Stimulated activated CD8-positive, alpha-beta memory T cell treated with anti-CD3 and anti-CD28 coated beads, Interleukin-4, amount 100 ng/mL, for 48 hours (primary cell): ENCODE measurements at places on chromosomes 2 and 18.

DNA sequence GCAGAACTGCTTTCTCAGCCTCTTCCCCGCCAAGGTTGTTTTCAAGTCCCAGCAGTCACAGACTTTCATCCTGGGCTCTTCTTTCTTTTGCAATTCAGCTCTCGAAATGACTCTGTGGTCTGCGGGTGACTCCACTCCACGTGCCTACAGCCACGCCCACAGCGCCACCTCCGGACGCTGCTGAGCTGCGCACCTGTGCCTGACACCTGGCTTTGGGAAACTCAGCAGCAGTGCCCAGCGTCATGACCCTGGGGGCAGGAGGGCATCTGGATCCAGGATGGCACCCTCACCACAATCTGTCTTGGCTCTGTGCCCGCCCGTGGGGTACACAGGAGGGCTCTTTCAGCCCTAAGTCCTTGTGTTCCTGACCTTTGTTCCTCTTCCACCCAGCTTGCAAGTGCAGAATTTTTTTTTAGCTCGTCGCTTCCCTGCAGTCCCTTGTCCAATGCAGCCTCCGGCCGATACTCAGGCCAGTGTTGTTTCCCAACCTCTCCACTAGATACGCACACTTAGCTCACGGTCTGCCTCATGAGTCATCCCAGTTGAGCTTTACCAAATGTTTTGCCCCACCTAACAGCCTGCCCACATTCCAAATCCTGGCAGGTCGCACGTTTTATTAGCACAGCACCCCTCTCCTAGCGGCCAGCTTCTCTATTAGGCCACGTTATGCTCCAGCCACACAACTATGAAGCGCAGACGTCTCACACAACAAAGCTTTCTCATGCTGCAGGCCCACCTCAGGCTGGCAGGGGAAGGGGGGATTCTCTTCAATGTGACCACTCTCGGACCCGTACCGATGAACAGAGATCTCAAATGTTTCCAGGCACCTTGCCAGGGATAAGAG is 6.5 kb upstream of the CAPN10 start:
- peak; percentile 82 for DNase-seq

DNA sequence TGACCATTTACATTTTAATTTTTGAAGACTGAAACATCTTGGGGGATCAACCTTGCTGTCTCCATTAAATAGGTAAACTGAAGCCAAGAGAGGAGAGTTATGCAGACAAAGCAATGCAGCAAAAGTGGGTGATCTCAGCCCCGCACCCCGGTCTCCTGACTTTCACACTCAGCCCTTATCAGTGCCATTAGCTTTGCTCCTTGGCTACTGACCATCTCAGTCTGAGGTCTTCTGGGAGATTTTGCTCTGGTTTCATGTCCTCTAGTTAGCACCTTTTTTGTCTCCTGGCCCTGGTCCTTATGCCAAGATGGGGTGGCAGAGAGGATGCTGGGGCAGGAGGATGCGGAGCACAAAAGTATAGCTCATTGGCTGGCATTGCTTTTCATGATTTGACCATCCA is 61.4 kb downstream of the SETBP1 start:
- DNase-seq: no peak

GRCh38 chr2:229870903-229871656 is 50.7 kb downstream of the TRIP12 start:
- no peak for DNase-seq

DNA sequence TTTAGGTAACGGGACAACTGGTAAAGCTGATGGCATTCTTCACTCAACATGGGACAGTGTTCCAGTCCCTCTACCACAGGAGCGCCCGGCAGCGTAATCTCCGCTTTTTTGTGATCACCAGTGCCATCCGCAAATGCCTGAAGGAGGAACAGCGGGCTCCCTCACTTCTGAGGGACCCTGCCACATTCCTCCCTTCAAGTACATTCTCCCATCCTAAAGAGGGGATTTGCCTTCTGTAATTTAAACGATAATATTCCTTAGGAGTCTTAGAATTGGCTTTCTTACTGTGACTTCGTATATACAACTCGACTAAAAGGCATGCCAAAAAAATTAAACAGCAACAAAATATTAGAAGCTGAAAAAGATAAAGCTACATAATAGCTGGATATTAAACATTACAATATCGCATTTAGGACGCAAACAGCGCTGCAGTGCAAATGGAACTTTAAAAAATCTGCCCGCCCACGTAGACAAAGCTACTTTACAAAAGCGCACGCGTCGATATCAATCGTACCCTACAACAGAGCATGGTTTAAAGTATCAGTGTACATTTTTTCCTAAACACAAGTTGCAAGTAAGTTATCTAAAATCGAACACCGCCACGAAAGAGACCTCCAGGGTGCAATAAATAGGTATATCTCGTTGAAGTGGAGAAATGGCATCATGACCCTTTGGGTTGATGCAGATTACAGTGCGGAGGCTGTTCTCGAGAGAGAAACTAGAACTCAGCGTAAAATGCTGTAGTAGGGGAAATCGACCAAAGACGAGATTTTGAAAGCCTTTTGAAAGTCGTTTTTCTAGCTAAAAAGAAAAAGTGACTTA is 2.3 kb upstream of the VSNL1 start:
- no peak for DNase-seq

DNA sequence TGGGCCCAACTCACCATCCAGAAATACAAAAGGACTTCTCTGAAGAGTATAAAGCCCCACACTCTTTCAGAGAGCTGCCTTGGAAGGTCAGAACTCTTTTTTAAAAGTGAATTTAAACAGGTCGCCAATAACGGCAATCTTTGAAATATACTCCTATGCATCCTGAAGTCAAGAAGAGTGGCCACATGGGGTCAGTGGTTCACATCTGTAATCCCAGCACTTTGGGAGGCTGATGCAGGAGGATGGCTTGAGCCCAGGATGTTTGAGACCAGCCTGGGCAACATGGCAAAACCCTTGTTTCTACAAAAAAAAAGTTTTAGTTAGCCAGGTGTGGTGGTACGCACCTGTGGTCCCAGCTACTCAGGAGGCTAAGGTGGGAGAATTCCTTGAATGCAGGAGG is 68.1 kb upstream of the FZD7 start:
- no peak for DNase-seq

- DNase-seq: no peak
Measured at GRCh38 chr2:234816491-234816890, 135.3 kb upstream of the SH3BP4 start.

DNA sequence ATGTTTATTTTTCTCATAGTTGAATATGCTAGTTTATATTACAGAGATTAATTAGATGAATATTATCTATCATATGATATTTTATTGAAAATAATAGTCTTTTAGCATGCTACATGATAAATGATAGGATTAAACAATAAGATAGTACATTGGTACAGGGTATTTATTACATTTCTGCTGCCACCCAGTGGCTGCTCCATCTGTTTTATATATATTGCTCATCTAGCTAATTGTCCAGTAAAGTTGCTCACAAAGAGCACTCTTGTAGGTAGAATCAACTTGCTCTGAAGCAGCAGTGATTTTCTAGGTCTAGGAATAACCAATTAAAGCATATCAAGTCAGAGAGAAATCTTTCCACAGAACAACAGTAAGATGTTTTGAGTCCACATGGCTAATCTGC is 183.3 kb downstream of the ASXL3 start:
- no peak for DNase-seq

DNA sequence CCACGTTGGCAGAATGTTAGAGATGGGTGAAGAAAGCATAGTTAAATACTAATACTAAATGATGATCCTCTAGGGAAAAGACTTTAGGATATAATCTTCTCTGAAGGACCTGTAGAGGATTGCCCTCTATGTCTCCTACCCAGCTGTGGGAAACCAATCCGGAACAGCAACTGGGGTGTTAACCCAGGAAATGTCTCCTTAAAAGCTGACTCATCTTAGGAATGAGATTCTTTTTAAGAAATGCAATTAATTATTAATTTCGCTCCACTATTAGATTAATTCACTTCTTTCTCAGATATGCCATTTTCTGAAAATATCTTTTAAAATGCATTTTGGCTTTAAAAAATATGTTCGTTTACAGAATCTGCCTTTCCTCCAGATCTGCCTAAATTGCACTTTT is 7.4 kb downstream of the SCN3A start:
- DNase-seq: no peak

- no peak for DNase-seq
Measured at GRCh38 chr2:99980176-99980575, 162.2 kb downstream of the AFF3 start.

DNA sequence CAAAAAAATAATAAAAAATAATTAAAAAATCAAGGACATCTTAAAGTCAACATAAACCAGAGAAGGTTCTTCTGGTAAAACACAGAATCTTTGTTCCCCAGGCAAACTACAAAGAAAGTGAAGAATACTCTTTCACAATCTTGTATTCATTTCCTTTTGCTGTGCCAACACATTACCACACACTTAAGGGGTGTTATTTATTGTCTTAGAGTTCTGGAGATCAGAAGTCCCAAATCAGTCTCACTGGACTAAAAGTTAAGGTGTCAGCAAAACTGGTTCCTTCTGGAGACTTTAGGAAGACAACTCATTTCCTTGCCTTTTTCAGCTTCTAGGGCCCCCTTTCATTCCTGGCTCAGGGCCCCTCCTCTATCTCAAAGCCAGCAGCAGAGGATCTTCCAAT is 12.2 kb upstream of the CAB39 start:
- DNase-seq: no peak
